ENCODE measurements at places on chromosomes 6 and 20.

- DNase-seq, result no peak
Measured at GRCh38 chr6:43221046-43221972, 8.0 kb downstream of the DNPH1 start.

DNA sequence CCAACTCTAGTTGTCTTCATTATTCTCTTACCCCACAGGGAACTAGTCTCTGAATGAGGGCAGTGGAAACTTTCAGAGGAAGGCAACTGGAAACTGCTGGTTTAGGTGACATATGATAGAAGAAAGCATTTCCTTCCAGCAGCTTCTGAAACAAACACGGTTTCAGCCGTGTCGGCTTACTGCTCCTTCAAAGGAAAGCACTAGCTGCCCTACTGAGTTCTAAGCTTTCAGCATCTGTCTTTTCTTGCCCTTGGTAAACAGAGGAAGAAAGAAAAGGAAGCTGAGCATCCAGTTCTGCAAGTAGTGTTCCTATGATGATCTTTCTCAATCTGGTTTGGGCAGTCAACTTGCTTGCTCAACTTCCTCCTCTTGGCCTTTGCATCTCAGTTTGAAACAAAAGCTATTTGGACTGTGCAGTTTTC, 117.5 kb upstream of the CEP85L start:
- no peak for DNase-seq

DNA sequence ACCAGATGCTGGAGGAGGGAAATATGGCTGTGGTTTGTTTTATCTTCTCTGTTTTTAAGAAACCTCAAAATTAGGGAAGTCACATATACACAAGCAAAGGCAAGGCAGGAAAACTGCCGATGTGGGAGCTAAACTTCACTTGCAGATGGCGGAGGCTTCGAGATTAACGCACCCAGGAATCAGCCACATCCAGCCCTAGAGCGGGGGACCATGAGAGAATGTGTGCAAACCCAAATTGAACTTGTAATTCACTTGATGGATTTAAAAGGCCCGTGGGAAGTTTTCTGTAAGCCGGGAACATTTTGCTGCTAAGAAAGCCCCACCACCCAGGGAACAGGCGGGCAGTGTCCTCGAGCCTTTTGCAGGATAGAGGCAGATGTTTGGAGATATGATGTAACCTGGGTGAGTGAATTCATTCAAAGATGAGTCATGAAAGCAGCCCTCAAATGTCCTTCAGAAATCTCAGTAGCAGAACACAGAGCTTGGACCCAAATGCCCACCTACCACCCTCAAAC, 39.9 kb downstream of the PREX1 start:
- no peak for DNase-seq

DNA sequence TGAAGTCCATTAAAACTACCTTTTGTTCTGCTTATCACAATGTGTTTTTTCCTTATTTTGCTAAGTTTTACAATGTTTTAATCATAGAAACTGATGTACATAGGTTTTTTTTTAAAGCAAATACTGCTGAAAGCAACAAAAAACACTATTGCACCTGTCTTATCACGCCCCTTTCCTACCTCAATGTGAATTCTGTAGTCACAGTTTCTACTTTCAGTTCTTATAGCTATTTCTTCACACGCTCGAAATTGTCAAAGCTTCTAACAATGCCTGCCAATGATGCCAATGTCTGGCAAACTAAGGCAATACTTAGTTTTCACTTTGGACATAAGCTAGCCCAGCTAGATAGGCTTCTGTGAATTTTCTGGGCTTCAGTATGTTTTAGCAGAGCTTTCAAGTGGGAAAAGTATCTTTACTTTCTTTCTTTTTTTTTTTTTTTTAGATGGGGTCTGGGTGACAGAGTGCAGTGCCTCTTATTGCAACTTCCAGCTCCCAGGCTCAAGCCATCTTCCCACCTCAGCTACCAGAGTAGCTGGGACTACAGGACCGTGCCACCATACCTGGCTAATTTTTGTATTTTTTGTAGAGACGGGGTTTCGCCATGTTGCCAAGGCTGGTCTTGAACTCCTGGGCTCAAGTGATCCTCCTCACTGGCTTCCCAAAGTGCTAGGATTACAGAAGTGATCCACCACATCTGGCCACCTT, 85.5 kb upstream of the HTR1B start:
- no peak for DNase-seq

GRCh38 chr6:12119085-12119588, 107.0 kb downstream of the HIVEP1 start:
- no peak for DNase-seq

All from gastrocnemius medialis (tissue), 4 donors.